ENCODE measurements at places on chromosomes 13 and 19.

- DNase-seq: no peak
Observed at GRCh38 chr19:11273989-11274388, 11.7 kb upstream of the DOCK6 start.

- no peak for DNase-seq
Observed at GRCh38 chr19:50829801-50830200, 3.6 kb downstream of the KLK15 start.

DNA sequence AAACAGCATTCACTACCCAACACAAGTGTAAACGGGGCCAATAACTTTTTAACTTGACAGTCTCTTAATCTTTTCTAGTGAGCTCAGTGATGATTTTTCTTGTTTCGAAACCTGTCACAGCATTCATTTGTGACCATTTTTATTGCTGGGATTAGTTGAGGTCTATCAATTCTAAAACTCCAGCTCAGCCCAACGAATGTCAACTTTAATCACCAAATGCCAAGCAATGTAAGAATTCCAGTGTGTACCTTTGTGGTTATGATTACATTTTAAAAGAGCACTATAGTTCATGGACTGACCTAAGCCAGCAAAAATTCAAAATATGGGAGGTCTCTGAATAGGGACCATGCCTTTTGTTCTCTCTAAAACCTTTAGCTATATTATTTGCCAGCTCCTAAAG is 694.3 kb upstream of the SGCG start:
- no peak for DNase-seq

GRCh38 chr13:25329706-25330105 is 28.3 kb downstream of the NUP58 start:
- no peak for DNase-seq

- no peak for DNase-seq
Observed at GRCh38 chr13:33642374-33643065, 175.4 kb upstream of the RFC3 start.

DNA sequence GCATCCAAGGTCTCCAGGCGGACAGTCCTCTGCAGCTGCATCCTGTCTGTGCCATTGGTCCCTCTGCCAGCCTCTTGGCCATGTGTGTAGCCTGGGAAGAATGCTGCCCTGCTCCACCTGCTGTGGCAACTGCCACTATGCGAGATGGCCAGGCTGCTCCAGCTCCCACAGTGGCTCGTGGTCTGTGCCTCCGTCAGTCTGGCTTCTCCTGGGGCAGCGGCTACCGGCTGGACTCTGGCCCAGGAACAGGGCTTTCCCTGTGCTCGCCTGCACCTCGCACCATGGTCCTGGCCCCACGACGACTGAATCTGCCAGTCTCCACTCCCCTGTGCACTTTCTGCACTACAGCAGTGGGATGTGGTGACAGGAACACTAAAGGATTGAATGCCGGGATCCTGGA is 26.7 kb upstream of the FFAR2 start:
- no peak for DNase-seq

DNA sequence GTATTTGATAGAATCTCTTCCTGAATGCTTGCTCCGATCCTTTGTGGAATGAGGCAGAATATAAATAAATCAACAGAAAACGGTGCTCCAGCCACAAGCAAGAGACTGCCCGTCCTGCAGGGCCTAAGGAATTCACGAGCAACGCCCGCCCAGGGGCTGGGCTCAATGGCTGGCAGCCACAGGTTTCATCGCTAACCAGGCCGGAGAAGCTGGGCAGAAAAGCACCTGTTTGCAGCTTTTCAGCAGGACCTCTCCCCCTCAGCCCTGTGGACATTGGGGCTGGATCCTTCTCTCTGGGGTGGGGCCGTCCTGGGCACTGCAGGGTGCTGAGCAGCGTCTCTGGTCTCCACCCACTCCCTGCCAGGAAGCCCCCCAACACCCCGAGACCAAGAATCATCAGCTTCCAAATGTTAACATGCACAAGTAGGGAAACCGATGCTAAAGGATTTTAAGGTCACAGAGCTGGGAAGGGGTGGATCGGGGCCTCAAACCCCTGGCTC is 102.5 kb downstream of the GADD45B start:
- DNase-seq: no peak
